ENCODE measurements at places on chromosomes 5 and 9.

- DNase-seq: no peak
Observed at GRCh38 chr5:157544623-157544989, 31.0 kb downstream of the ADAM19 start.

GRCh38 chr5:62980884-62981283, 402.3 kb downstream of the LRRC70 start:
- DNase-seq: no peak

DNA sequence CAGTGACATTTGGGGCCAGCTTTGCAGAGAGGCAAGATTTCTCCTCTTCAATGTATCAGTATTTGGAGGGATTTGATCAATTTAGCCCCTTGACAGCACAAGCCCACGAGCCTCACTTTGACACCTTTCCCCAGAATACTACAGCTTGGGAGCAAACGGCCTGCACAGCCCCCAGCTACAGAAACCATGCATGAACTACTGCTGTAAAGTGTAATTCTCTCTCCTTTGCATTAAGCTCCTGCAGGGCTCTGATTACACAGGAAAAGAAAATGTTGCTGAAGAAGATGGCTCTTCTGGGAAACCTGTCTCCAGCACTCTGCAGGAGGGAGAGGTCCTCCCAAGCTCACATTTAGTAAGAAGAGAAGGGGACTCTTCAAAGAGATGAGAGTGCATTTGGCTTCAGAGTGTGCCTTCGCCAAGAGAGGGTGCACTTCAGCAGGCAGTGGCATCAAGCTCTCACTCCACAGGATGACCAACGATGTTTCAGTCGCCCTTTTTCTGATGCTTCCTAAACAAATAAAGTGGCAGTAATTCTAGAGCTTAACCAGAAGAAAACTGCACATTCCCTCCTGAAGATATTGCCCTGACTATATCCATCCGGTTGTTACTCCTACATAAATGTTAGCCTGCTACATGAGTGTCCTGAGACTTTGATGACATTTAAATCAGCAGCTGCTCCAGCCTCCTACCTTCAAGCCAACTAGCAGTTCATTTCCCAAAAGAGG, 272.2 kb downstream of the AUH start:
- no peak for DNase-seq

DNA sequence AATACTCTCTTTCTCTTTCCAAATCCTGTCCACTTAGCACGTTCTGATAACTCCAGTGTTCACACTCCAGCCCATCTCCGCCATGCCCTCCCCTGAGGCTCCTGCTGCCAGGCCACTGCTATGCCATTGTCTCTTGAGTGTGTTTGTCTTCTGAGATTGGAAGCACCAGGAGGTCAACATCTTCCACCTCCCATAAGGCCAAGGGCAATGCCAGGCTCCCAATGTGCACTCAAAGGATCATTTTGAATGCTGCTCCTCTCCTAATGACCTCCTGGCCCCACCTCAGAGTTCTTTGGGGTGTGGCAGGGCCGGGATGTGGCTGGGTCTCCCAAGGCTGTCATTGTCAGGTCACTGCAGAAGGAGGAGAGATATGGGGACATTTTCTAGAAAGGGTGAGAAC, 19.5 kb downstream of the IGIP start:
- DNase-seq: no peak

DNA sequence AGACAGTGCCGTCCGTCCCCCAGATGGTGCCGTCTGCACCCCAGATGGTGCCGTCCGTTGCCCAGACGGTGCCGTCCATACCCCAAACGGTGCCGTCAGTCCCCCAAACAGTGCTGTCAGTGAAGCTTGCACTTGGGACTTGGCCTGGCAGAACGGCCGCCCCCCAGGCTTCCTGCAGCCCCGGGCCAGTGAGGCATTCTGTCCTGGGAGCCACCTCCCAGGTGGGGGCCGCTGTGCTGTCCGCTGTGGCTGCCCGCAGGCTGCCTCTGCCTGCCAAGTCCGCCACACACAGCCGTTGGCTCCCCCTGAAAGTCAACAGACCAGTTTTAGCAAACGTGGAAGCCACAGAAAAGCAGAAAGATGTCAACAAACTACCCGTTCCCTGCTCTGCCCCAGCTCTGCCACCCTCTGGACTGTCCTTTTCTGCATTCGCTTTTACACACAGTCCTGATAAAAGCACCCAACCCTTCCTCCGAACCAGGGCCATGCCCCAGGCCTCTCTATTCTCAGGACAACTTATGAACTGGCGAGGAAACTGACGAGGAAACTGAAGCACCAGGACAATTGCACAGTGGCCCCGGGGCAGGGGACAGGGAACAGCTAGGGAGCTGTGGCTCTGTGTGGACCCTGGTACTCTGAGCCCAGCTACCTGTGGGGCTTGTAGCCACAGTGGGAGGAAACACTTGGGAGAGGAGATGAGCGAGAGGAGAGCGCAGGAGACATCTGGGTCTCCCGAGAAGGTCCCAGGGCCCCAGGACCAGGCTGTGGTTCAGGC, 39.6 kb upstream of the RXRA start:
- no peak for DNase-seq

- no peak for DNase-seq
Observed at GRCh38 chr9:35628389-35628991, 10.3 kb upstream of the CD72 start.

- DNase-seq: no peak
Observed at GRCh38 chr5:67620424-67621397, 424.1 kb upstream of the CD180 start.

GRCh38 chr5:56011835-56012234, 17.1 kb upstream of the IL6ST start:
- DNase-seq: no peak

DNA sequence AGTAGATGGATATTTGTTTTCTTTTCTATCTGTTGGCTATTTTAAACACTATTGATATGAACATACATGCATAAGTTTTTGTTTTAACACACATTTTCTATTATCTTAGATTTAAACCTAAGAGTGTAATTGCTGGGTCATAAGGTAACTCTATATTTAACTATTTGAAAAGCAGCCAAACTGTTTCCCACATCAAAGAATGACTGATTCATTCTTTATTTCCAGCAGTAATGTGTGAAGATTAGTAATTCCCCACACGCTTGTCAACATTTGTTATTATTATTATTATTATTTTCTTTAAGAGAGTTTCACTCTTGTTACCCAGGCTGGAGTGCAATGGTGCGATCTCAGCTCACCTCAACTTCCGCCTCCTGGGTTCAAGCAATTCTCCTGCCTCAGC, 1495.8 kb downstream of the EFNA5 start:
- no peak for DNase-seq

GRCh38 chr9:107755246-107755645, 265.7 kb upstream of the KLF4 start:
- DNase-seq: no peak

DNA sequence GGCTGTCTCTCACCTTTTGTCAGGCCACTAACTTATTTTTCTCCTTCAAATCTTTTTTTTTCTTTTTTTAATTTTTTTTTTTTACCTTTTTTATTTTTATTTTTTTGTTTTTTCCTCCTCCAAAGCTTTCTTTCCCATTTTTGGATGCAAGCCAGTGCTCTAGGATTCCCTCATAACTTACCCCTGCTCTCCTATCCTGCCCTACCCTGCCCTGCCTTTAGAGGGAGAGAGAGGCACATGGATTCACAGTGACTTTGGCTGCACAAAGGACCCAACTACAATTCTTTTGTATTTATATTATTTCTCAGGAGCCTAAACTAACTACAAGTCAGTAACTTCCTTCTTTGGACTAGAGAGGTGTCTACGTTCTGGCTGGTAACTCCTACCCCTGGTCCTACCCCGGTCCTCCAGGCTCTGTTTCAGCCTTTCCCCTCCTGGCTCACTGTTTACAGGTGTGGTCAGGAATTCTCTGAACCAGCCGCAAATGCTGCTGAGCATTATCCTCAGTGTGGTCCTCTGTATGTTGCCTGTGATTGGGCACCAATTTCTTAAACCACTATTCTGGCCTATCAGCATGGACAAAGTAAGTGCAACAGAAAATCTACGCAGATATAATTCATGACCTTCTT, 8.4 kb upstream of the RUSC2 start:
- no peak for DNase-seq

DNA sequence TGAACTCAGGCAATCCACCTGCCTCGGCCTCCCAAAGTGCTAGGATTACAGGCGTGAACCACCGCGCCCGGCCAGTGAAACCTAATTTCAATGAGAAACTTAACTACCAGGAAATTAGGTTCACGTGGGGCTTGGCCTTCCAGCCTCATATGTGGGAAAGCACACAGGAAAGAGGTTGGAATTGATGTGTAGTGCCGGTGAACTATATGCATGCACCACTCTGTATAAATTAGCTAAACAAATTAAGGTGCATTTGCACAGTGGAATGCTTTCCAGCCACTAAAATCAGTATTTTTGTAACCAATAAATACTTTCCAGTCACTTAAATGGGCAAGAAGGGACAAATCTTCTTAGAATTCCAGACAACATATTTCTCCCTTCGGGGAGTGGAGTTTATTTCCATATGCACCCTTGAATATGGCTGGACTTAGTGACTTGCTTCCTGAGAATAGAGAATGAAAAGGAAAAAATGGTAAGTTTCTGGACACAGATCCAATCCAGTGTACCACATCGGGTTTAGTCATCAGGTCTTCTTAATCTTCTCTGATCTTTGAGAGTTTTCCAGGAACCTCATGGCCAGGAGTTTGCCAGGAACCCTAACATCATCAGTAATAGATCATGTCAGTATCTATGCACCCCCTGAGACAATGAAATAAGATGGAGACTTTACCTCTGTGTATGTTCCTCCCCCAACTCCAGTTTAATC, 24.9 kb downstream of the ATOX1 start:
- no peak for DNase-seq

DNA sequence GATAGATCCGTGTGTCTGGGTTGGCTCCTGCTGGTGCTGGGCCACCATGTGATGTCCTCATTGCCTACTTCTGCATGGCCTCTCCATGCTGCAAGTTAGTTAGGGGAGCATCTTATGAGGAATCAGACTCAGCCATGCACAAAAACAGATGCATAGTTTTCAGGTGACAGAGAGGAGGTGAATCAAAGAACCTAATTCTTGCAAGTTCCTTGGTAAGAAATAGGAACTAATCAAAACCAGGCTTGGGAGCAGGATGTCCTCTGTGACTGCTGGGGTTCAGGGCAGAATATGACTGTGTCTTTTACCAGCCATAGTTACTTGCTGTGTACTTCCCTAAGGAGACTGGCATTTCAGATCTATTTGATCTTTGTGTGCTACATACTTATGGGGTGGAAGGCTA, 61.6 kb downstream of the C9orf152 start:
- DNase-seq: no peak

DNA sequence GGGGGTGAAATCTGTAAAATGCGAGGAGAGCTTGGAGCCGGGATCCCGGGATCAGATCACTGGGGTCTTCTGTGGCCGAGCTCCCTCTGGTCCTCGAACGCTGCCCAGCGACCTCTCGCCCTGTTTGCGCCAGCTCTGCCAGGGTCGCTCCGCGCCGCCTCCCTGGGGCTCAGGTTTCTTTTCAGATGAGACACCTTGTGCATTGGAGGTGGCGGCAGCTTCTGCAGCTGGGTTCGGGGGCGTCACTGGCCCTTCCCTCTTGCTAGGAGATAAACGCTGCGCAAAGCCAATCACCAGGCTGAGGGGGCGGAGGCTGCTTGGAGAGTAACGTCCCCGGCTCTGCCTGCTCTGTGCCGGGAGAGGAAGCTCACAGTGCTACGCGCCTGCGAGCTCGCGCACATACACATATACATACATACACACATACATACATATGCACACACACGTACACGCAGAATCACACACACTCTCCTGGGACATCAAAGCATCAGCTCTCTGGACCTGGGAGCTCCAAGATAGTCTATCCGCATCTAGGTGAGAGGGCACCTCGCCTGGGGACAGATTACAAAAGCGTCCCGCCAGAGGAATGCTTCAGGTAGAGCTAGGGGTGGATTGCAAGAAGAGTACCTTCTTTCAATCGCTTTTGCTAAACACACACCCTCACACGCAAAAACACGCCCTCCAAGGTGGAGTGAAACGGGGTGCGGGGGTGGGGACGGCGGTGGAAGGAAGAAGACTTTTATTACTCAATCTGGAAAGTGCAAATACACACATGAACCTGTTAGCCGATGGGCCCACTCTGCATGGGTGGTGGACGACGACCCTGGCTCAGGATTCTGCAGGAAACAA, at the start of gene ST8SIA4:
TSS of gene ST8SIA4 (minus strand) at position 244 of the 849 bp plus-strand sequence. CDS start 327 bp downstream, outside the sequence.
- peak; percentile 90 for DNase-seq

DNA sequence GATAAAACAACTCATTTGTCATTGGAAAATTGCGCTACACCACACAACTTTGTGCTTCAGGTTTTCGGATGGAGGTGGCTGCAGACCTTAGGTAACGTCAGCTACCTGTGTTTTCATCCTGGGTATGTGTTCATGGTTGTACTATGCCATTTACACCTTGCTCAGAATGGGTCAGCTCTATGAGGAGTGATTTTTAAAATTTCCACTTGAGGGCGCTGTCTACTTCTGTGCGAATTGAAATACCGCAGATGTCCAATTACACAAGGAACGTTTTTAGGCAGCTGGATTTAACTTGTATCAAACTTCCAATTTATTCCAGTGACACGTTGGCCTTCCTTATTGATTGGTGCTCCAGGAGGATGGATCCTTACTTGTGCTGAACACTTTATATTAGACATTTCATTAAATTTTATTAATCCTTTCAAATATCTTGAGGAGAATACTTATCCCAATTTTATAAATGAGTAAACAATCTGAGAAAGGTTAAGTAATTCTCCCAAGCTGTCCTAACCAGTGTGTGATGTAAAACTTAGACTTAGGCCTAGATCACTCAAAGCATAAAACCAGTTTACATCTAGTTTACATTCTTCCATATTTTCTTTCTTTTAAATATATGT, 23.4 kb downstream of the DMRTA1 start:
- no peak for DNase-seq

GRCh38 chr9:80028501-80028900, 456.7 kb downstream of the TLE4 start:
- DNase-seq: no peak

- no peak for DNase-seq
Observed at GRCh38 chr5:159616952-159617351, 286.7 kb upstream of the IL12B start.

GRCh38 chr5:947626-948471, 55.2 kb downstream of the TRIP13 start:
- DNase-seq: no peak

GRCh38 chr5:56649569-56649968, 165.8 kb upstream of the MAP3K1 start:
- DNase-seq: no peak

DNA sequence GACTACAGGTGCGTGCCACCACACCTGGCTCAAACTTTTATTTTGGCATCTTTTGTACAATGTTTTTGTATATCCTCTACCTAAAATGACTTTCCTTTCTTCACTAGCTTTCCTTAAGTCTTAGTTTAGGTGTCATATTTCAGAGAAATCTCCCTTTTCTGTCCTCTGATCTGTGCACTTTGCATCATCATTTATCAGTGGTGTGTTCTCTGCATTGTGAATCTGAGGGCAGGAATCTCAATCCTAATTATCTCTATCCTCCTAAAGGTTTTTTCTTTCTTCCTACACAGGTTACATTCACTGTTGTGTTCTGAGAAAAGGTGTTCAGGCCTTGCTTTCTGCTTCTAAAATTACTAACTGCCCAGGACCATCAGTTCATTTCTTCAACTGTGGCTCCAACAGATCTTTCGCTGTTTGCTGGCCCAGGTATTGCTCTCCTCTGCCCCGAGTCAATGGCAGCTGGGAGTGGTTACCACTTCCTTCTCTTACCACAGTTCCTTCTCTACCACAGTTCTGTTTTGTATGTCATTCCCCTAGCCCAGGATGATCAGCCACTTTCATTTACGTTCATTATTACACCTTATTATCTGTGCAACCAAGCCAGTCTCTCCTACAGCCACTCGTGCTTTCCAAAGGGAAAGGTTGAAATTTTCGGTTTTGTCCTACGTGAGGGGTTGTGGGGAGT, 14.0 kb downstream of the TGFBR1 start:
- DNase-seq: no peak

All from stimulated activated CD8-positive, alpha-beta memory T cell treated with anti-CD3 and anti-CD28 coated beads, Interleukin-2, amount 100 ng/mL, for 48 hours (primary cell).